ENCODE measurements at places on chromosomes 6 and 20. TPM values are rescaled to one million over a fixed set of nuclear protein-coding genes. Genes with fewer than 3 reads are reported as not detected.

Gene CDSN
- not detected for total RNA-seq

Gene MMP24
- 1.4 TPM for total RNA-seq

Gene C6orf15
- total RNA-seq = not detected

Gene C20orf141
- total RNA-seq = not detected

Gene RIPOR2
- 1.1 TPM for total RNA-seq

Gene TP53INP2
- total RNA-seq = 1.1 TPM

Gene SPACA1
- total RNA-seq = not detected

Gene TM9SF4
- total RNA-seq = 27.9 TPM

Gene PGC
- not detected for total RNA-seq

Gene OPRM1
- not detected for total RNA-seq

Gene PRSS35
- total RNA-seq = 4.5 TPM

Gene GRIK2
- 1.5 TPM for total RNA-seq

Gene LY6G5C
- total RNA-seq = not detected

Gene NRN1
- total RNA-seq = 0.74 TPM

Gene POU5F1
- 17.2 TPM for total RNA-seq

Gene FAM184A
- 9.8 TPM for total RNA-seq

Gene XKR7
- 0.07 TPM for total RNA-seq

Gene PKHD1
- total RNA-seq = 0.04 TPM

Gene ACSS1
- total RNA-seq = not detected

Gene MEI4
- 1.0 TPM for total RNA-seq

Gene ARFGEF3
- total RNA-seq = 3.2 TPM

Gene CST7
- not detected for total RNA-seq

Gene ARMH2
- not detected for total RNA-seq

Gene DYNLT1
- 71.1 TPM for total RNA-seq

Gene PRPH2
- 0.06 TPM for total RNA-seq

Gene LY6G6F
- not detected for total RNA-seq

Gene NT5E
- total RNA-seq = not detected

Gene HSPA1L
- total RNA-seq = 1.2 TPM

Gene CRISP3
- not detected for total RNA-seq

Gene IPCEF1
- total RNA-seq = 0.25 TPM

Gene FHL5
- total RNA-seq = not detected

Gene MRAP2
- total RNA-seq = 0.75 TPM

Gene CSNK2A1
- total RNA-seq = 599 TPM

Gene NR2E1
- 0.25 TPM for total RNA-seq

Gene RIMS4
- total RNA-seq = 7.8 TPM

Gene SEMG1
- total RNA-seq = not detected

Gene VSX1
- total RNA-seq = not detected

Gene WFDC12
- total RNA-seq = not detected

Gene NNAT
- total RNA-seq = not detected

Gene SLC35B2
- 47.0 TPM for total RNA-seq

Gene GRM1
- 0.79 TPM for total RNA-seq
